Glomerular endothelial cell (primary cell): ENCODE measurements at places on chromosomes 4 and X. TPM values are rescaled to one million over a fixed set of nuclear protein-coding genes. Genes with fewer than 3 reads are reported as not detected.

- no peak for DNase-seq
These were observed 98.4 kb downstream of the ZAR1 start for GRCh38 chr4:48588230-48589097.

DNA sequence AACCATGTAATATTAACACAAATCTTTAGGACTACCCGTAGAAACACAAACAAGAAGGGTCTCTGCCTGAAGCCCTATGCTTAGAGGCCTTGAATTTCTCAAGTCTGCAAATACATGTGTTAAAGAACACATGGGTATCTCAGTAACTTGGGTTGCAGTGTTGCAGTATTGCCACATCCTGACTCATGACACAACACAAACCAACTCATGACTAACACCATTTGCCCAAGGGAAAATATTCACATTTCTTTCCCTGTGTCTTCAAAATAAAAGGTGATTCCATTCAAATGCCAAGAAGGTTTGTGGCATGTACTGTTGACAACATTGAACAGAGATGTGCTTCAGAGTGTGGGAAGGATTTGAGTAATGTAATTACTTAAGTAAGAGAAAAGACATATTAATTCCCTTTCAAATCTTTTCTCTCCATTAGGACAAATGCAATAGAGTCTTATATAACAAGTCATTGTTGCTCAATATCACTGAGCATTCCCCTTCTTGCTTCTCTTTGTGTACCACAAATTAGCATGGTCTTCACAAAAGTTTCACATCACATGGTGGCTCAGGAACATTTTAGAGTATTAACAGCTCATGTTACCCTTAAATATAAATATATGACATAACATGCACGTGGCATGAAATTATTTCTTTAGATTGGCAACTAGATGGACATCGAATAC lies 487.1 kb downstream of the STPG2 start:
- no peak for DNase-seq

DNA sequence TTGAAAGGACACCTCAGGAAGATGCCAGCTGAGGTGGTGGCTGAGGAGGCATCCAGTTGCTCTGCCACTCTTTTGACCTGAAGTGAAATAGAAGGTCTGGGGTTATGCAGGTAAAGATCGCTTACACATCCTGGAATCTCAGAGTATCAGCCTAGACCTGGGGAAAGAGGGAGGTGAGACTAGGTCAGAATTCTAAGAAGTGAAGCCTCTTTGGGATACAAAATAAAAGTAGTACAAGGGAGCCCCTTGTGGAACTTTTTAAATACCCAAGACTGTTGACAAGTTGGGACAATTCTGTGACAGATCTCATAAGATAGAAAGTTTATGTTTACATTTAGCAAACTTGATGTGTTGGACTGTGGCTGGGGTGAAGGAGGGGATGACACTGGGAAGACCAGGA lies 263.1 kb downstream of the SPRY1 start:
- DNase-seq = no peak

- DNase-seq = no peak
These were observed 228.4 kb upstream of the EMCN start for GRCh38 chr4:100746141-100746739.

GDPD2 gene
- total RNA-seq = not detected in 2 replicates

LRCH2 gene
- 2.7 and 5.5 TPM in 2 replicates for total RNA-seq

DNA sequence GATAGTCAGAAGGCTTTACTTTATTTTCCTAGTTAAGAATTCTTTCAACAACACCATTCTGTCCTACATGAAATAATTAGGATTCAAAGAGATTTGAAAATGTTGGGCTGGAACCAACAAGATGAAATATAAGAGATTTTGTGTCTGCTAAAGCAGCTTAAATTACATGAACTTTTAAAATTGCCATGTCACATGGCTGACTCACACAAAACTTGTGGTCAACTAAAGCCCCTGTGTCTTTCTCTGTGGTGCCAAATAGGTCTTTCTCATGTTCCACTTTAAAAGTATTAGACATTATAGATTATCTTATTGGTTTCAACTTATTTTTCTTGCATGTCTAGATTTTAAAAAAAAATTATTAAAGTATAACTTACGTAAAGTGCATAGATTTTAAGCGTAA lies 60.8 kb upstream of the FHL1 start:
- no peak for DNase-seq
